ENCODE measurements at places on chromosomes 7 and 10.
A peak's percentile ranks its signal among the peaks of the same experiment; 100 is the strongest.

DNA sequence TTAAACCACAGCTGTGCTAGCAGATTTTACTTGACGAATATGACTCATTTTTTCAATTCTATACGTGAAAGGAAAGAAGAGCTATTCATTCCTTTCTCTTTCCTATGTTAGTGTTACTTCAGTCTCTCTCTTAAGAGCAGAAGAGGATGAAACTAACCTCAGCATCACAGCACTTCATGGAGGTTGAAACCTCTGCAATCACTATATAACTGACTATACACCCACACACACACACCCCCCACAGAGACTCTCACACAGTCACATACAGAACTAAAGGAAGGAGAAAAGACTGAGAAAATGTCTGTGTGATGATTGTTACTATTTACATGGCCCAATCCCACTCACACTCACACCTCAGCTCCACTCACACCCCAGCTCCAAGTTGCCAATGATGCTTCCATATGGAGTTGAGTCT, 104.2 kb downstream of the KIF20B start:
- DNase-seq: no peak

DNA sequence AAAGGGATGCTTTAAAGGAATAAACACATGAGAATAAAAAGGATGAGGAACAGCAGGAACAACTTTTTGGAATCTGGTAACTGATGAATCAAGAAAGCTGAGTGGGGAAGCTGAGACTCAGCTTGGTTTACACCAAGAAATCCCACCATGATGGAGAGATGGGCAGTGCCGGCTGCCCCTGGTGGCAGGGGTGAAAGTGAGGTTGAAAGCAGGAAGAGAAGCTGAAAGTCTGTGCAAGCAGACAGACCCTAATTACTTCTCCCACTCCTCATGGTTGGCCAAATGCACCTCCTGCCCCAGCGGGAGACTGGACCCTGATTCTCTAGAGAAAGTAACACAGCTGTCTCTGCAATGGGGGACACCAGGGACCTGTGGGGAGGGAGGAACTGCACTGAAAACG, 57.6 kb upstream of the NANOS1 start:
- DNase-seq: no peak

- DNase-seq: no peak
Measured at GRCh38 chr10:3972460-3973301, 187.7 kb upstream of the KLF6 start.

GRCh38 chr7:19713676-19714075, 4.8 kb upstream of the POLR1F start:
- DNase-seq: peak; percentile 37

DNA sequence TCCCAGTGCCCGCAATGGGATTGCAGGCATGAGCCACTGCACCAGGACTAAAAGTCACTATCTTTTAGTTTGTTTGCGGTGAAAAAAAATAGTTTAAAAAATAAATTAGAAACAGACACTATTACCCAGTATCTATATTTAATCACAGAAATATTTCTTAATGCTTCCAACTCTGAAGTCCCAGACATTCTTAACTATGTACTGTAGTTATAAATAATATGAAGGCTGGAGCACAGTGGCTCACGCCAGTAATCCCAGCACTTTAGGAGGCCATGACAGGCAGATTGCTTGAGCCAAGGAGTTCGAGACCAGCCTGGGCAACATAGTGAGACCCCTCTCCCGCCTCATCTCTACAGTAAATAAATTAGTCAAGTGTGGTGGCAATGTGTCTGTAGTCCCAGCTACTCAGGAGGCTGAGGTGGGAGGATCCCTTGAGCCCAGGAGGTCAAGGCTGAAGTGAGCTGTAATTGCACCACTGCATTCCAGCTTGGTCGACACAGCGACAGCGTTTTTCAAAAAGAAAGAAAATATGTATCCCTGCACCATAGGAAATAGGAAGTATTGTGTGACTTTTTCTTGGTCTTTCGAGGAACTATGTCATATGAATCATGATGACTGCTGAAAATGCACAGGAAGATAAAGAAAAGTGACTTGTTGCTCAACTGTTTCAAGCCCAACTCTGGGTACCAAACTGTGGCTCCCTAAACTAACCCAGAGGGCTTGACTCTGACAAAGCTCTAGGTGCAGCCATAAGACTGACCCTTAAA, 74.9 kb upstream of the STEAP1B start:
- no peak for DNase-seq

GRCh38 chr7:101393865-101394264, 31.2 kb downstream of the COL26A1 start:
- no peak for DNase-seq

DNA sequence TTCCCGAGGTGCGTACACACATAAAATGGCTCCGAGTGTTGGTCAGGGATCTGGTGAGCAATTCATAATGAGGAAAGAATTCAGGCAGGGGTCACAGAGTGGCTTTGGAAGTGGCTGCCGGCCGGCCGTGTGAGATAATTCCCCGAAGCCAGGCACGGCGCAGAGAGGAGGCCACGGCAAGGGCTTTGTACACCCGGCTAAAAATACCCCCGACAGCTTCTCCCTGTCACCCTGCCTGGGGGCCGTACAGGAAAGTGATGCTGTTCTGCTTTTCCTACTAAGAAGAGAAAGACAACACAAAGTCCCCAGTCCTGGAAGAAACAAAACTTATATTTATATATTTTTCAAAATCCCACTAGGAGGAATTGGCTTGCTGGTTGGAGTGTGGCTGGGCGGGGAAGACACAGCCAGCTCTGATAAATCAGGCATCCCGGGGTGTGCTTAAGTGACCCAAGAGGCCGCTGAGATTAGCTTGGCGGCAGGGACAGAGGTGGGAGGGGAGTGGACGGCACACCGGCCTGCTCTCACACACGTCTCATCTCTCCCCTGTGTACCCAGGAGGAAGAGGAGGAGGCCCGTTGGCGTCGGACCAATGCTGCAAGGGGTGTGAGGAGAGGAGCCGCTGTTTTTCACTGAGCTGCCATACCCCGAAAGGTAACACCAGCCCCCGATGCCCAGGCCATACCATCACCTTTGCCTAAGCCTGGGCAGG, 70.5 kb downstream of the ZMIZ1 start:
- no peak for DNase-seq
